ENCODE measurements at places on chromosomes 2 and 18.

DNA sequence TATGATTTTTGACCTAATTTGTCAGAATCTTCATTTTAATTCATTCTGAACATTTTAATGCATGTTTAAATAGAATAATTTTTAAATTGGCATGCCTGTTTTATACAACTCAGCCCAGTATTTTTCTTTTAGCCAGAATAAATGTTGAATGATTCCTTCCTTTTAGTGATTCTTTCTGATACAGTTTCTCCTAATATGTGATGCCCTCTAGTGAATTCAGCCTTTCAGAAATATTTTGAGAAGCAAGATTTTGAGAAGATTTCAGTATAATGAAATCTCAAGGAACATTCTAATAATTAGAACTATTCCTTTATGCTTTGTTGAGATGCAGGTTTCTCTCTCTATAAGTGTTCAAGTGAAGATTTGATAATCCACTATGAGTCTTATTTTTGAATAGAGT lies 28.5 kb downstream of the LCLAT1 start:
- H3K27ac ChIP-seq: no peak overlapping the region
- no peak overlapping the region for H3K4me3 ChIP-seq
- no peaks in the 10 kb centered on the region for H3K4me1 ChIP-seq
- H3K36me3 ChIP-seq: no peaks in the 10 kb centered on the region
- no peaks in the 10 kb centered on the region for H3K27me3 ChIP-seq

- DNase-seq: no peak
- no peaks in the 10 kb centered on the region for H3K27me3 ChIP-seq
- no peaks in the 10 kb centered on the region for H3K4me1 ChIP-seq
- no peak overlapping the region for H3K27ac ChIP-seq
- no peaks in the 10 kb centered on the region for H3K36me3 ChIP-seq
Observed at GRCh38 chr18:23067236-23067635, 68.0 kb upstream of the CABLES1 start.

- H3K36me3 ChIP-seq: no peaks in the 10 kb centered on the region
- H3K4me1 ChIP-seq: no peaks in the 10 kb centered on the region
- H3K27ac ChIP-seq: no peak overlapping the region
Observed at GRCh38 chr2:29850794-29851193, 70.6 kb downstream of the ALK start.

DNA sequence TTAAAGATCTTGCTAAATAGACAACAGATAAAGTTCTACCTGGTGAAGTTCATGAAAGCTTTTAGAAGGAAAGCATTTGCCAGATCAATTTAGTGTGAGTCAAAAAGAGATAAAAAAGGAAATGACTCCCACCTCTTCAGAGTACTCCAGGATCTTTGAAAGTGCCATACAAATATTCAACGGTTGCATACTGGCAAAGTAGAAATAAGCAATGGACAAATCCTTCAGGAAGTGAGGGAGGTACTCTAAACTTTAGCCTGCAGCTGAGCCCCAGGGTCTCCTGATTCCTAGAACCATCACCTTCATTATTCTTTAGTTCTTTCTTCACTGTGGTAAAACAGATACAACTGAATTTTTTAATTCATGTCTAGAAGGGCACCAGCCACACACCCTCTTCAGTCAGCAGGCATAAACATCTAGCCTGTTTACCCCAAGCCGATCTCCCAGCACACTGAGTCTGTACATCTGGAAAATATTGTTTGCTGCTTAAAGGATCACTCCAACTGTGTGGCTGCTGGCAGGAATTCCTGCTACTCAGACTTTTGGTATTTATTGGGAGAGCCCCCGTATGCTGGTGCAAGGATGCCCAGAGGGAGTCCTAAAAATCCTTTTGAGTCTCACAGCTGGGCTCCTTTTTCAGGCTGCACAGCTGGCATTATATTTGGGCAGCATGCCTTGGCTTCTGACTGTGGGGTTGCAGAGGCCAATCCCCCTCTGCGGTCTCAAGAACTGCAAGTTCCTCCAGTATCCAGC lies 72.3 kb upstream of the SESTD1 start:
- no peaks in the 10 kb centered on the region for H3K4me1 ChIP-seq
- DNase-seq: no peak
- no peaks in the 10 kb centered on the region for H3K27me3 ChIP-seq
- H3K36me3 ChIP-seq: no peaks in the 10 kb centered on the region

- no peak overlapping the region for H3K27ac ChIP-seq
- H3K4me3 ChIP-seq: no peak overlapping the region
- no peaks in the 10 kb centered on the region for H3K4me1 ChIP-seq
- no peak for DNase-seq
Observed at GRCh38 chr18:45680066-45680690, 43.8 kb upstream of the SLC14A1 start.

GRCh38 chr18:78099979-78100588 lies 850.4 kb downstream of the GALR1 start:
- H3K4me1 ChIP-seq: no peaks in the 10 kb centered on the region
- H3K36me3 ChIP-seq: no peaks in the 10 kb centered on the region
- H3K4me3 ChIP-seq: no peak overlapping the region
- no peak overlapping the region for H3K27ac ChIP-seq

- peaks cover 2% of the 10 kb centered on the region for H3K4me1 ChIP-seq
- no peak overlapping the region for H3K27ac ChIP-seq
- no peaks in the 10 kb centered on the region for H3K27me3 ChIP-seq
- no peaks in the 10 kb centered on the region for H3K36me3 ChIP-seq
Observed at GRCh38 chr18:42038936-42039335, 83.9 kb downstream of the PIK3C3 start.

DNA sequence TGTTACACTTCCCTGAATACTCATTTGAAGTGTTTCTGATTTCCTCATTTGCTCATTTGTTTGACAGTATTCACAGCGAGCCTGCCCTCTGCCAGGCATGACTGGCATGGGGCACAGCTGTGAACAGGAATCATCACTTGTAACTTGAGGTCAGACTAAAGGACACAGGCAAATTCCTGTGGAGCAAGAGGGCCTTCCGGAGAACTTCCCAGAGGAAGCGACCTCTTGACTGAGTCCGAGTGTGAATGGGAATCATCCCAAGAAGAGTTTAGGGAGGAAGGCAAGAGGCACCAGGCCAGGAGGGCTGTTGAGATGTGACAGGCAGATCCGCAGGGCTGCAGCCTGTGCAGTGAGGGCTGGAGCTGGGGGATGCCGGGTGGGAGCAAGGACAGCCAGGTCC lies 45.4 kb downstream of the LIMS1 start:
- no peaks in the 10 kb centered on the region for H3K36me3 ChIP-seq
- no peaks in the 10 kb centered on the region for H3K27me3 ChIP-seq
- H3K27ac ChIP-seq: peak overlapping the region; percentile 35
- H3K4me3 ChIP-seq: no peak overlapping the region
- peak; percentile 18 for DNase-seq

GRCh38 chr2:150791567-150791966 lies 304.1 kb upstream of the RND3 start:
- no peaks in the 10 kb centered on the region for H3K36me3 ChIP-seq
- DNase-seq: no peak
- H3K4me1 ChIP-seq: no peaks in the 10 kb centered on the region
- no peaks in the 10 kb centered on the region for H3K27me3 ChIP-seq
- H3K27ac ChIP-seq: no peak overlapping the region

GRCh38 chr2:218880859-218881594 lies 375 bp downstream of the WNT10A start:
- H3K27ac ChIP-seq: no peak overlapping the region
- no peak overlapping the region for H3K4me3 ChIP-seq
- no peaks in the 10 kb centered on the region for H3K36me3 ChIP-seq
- peaks cover 4% of the 10 kb centered on the region for H3K4me1 ChIP-seq
- no peak for DNase-seq
- peaks cover 30% of the 10 kb centered on the region for H3K27me3 ChIP-seq

DNA sequence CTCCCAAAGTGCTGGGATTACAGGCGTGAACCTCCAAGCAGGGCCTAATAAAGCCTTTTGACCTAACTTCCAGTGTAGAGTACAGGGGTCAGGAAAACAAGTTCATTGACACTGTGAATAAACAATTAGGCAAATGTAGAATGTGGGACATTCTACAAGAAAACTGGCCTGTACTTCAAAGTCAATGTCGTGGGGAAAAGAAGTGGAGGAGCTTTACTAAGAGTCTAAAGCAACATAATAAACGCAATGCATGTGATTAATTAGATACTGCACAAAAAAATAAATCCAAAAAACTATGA lies 3.6 kb upstream of the RRM2 start:
- H3K4me1 ChIP-seq: no peaks in the 10 kb centered on the region
- no peak overlapping the region for H3K27ac ChIP-seq
- no peak overlapping the region for H3K4me3 ChIP-seq
- H3K27me3 ChIP-seq: no peaks in the 10 kb centered on the region
- no peak for DNase-seq

DNA sequence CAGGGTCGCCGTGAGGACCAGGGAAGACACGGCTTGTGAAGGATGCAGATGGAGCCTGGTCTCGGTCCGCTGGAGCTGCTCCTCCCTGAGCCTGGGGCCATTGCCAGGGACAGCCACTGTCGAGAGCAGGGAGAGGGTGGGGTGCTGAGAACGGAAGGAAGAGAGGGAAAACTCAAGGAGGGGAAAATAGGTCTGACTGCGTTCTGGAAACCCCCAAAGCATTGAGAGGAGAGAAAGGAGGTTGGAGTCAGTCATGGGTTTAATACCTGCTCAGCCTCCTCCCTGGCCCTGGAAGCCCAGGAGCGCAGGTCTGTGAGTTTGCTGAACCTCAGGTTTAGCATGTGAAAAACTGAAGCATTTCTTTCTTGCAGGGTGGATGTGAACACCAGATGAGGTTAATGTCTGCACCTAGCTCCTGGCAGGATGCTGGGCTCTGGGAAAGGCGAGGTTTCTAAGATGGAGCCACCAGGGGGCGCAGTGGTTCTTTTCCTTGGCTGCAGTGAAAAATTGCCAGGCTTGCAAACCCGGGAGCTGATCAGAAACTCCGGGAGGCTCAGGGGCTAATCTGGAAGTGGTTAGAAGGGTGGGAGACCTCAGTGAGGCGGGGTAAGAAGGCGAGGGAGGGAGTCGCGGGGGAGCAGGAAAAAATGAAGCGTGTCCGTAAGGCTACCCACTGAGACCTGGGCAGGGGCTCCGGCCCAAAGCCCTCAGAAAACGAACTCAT lies 33.6 kb upstream of the RNF149 start:
- H3K4me3 ChIP-seq: no peak overlapping the region
- no peaks in the 10 kb centered on the region for H3K4me1 ChIP-seq
- no peaks in the 10 kb centered on the region for H3K36me3 ChIP-seq
- H3K27ac ChIP-seq: no peak overlapping the region
- no peaks in the 10 kb centered on the region for H3K27me3 ChIP-seq
- DNase-seq: peak; percentile 78

DNA sequence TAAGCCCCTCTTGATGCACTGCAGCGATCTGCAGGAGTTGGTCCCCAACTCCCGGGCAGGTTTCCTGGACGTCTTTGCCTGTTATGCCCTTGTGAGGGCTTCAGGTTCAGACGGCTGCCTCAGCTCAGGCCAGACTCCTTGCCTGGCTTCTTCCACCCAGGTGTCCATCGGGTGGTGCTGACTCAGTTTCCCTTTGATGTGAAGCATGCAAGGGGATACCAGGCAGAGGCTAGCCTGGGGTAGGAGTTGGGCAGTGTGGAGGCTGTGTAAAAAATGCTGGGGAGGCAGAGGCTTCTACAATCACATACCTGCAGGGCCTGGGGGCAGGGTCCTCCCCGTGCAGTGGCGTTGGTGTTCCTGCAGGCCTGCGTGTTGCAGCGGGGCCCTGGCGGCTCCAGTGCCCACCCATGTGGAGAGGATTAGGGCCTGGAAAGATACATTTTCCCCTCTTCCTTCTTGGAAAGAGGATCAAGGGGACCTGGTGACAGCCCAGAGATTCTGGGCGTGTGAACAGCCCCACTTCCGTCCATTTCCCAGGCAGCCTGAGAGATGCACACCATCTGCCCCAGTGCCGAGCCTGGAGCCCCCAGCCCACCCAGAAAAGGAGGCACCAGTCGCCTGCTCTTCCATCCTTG lies 338.3 kb downstream of the DYSF start:
- no peaks in the 10 kb centered on the region for H3K36me3 ChIP-seq
- no peak for DNase-seq
- no peaks in the 10 kb centered on the region for H3K4me1 ChIP-seq
- no peak overlapping the region for H3K4me3 ChIP-seq

GRCh38 chr2:202933139-202933510 lies 21.1 kb downstream of the CARF start:
- DNase-seq: no peak
- no peaks in the 10 kb centered on the region for H3K4me1 ChIP-seq
- H3K27ac ChIP-seq: no peak overlapping the region
- no peak overlapping the region for H3K4me3 ChIP-seq
- H3K36me3 ChIP-seq: no peaks in the 10 kb centered on the region

- no peak for DNase-seq
- H3K4me1 ChIP-seq: no peaks in the 10 kb centered on the region
- H3K27ac ChIP-seq: no peak overlapping the region
- H3K36me3 ChIP-seq: no peaks in the 10 kb centered on the region
- no peaks in the 10 kb centered on the region for H3K27me3 ChIP-seq
Observed at GRCh38 chr2:119255760-119256581, 32.3 kb downstream of the STEAP3 start.

DNA sequence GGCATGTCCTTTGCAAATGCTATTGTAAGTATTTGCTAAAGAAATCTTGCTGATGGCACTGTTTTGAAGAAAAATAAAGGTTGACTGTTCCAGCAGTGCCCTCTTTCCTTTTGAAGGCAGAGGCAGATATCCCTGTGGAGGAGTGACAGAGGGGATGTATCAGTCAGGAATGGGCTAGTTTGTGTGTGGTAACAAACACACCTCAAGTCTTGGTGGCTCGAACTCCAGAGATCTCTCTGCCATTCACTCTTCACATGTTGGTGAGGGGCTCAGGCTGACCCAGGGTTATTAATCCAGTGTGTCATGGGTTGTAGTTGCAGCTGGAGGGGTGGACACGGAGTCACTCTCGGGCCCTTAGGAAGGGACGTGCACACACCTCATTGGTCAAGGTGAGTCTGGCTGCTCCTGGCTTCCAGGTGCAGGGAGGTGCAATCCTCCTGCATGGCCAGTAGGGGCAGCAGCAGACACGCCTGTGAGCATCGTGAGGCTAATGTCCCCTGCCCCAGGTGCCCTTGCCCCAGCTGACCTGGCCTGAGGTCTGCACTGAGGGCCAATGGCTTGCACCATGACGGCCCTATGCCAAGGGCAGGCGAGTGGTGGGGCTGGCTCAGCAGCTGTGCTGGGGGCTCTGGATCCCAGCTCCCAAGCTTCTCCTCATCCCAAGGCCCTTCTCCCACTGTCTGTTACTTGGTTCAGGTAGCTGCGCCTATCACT lies 146.5 kb downstream of the ASB1 start:
- H3K27ac ChIP-seq: no peak overlapping the region
- H3K36me3 ChIP-seq: no peaks in the 10 kb centered on the region
- no peak for DNase-seq
- H3K4me3 ChIP-seq: no peak overlapping the region
- H3K4me1 ChIP-seq: no peaks in the 10 kb centered on the region
- no peaks in the 10 kb centered on the region for H3K27me3 ChIP-seq

GRCh38 chr18:30481871-30482270 lies 560.7 kb downstream of the DSC3 start:
- H3K36me3 ChIP-seq: no peaks in the 10 kb centered on the region
- no peaks in the 10 kb centered on the region for H3K4me1 ChIP-seq
- no peak overlapping the region for H3K4me3 ChIP-seq
- no peaks in the 10 kb centered on the region for H3K27me3 ChIP-seq
- no peak for DNase-seq
- H3K27ac ChIP-seq: no peak overlapping the region

- H3K4me1 ChIP-seq: no peaks in the 10 kb centered on the region
- no peak overlapping the region for H3K4me3 ChIP-seq
- no peaks in the 10 kb centered on the region for H3K27me3 ChIP-seq
Observed at GRCh38 chr2:210442878-210443277, 33.7 kb downstream of the LANCL1 start.

- no peak overlapping the region for H3K4me3 ChIP-seq
- H3K4me1 ChIP-seq: peaks cover 25% of the 10 kb centered on the region
- H3K27ac ChIP-seq: no peak overlapping the region
Observed at GRCh38 chr18:76487070-76487469, 8.0 kb downstream of the ZNF516 start.

- peak; percentile 58 for DNase-seq
- peak overlapping the region; percentile 99 for H3K4me3 ChIP-seq
- H3K27ac ChIP-seq: peak overlapping the region; percentile 85
- no peaks in the 10 kb centered on the region for H3K4me1 ChIP-seq
- H3K27me3 ChIP-seq: no peaks in the 10 kb centered on the region
- no peaks in the 10 kb centered on the region for H3K36me3 ChIP-seq
Observed at GRCh38 chr18:36828157-36828629, 609 bp downstream of the TPGS2 start.

Data from kidney (tissue), 22 donors.